Pancreas (tissue), 10 donors: ENCODE measurements at places on chromosomes 6 and 20. TPM values are rescaled to one million over a fixed set of nuclear protein-coding genes. Genes with fewer than 3 reads are reported as not detected.

DNA sequence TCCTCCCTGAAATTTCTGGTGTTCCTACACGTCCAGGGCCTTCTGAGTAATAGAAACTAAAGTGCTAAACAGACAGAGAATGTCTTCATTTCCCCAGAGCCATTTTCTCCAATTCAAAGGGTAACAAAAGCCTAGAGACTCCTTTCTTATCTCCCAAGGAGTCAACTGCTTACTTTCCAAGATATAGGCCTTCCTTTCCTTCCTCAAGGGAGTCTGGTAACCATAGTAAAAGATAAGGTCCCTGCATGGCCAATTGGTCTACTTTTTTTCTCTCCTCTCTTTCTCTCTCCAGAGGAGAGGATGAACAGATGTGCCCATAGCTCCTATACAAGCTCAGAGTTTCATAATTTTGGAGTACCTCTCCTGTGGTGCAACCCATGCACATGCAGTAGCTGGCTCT lies 185.7 kb downstream of the ASCC3 start:
- no peak for DNase-seq

The ELOVL4 gene
- 0.40 TPM for total RNA-seq

DNA sequence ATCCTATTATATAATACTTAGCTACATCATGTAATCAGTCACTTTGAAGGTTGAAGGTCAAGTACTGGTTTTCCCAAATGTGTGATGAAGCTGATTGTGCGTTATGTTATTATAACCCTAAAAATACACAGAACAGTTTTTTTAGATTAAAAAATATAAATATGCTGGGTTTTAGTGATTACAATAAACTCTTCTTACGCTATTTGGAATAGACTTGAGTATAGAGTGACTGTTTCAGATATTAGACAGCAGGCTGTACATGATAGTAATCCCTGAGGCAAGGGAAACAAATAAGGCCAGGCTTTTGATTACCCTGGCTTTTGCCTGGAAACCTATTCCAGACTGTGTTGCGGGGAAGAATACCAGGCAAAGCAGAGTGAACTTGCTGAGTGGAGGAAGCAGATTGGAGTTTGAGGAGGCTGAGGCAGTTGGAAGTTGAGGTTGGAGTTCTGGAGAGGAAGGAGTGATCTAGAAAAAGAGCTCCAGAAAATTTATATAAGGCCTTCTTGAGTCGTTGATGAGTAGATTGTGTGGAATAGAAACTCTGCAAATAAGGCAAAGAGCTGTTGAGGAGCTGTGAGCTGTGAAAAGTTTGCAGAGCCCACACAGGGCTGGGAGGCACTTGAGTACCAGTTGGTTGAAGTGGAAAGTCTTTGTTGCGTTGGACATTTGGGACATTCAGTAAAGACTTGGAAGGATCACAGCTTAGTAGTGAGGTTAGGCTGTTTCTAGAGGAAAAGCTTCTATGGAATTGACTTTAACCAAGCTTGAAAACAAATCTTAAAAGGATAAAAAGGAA lies 26.4 kb downstream of the MAP3K4 start:
- no peak for DNase-seq

The SEMG1 gene
- not detected for total RNA-seq

- no peak for DNase-seq
Measured at GRCh38 chr6:36731622-36732310, 34.1 kb downstream of the RAB44 start.

DNA sequence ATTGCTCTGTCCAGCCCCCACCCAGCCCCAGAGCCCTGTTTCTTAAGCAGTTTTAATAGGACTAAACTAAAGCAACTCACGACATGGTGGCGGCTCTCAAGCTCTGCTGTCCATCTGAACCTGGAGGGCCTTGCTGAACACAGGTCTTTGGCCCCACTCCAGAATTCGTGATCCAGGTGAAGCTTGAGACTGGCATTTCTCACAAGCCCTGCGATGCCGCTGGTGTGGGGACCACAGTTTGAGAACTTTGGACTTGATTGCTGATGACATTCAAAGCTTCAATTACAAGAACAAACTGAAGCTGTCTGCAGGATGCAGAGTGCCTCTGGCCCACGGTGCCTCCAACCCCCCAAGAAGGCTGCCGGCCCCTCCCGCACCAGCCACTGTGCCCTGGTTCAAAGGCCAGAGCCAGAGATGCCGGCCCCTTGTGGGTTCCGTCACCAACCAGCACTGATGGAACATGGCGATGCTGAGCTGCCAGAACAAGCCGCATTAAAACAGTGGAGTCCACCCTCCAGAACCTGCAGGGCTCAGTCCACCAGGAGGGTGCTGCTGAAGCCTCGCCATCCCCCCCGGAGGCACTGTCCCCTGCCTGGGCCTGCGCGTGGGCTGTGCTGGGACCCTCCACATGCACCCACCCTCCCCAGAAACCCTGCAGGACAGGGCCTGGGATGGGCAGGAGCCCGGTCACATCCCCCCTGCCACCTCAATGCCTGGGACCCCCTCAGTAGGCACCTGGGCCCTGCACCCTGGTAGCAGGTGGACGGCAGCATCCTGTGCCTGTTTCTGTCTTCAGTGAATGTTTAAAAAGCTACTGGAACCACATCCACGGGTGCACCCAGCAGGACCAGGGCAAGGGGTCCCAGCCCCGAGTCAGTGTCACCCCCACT lies 101.1 kb downstream of the PSMB1 start:
- no peak for DNase-seq

GRCh38 chr20:32682508-32682987 lies 8.8 kb upstream of the C20orf203 start:
- DNase-seq, result no peak

The PACSIN1 gene
- 0.25 TPM for total RNA-seq

- DNase-seq, result no peak
Measured at GRCh38 chr6:37507690-37508421, 8.2 kb upstream of the CCDC167 start.
